GM12865 (cell line): ENCODE measurements at places on chromosomes 12 and 14.
A peak's percentile ranks its signal among the peaks of the same experiment; 100 is the strongest.

- DNase-seq = no peak
Observed at GRCh38 chr12:123232472-123232806, 502 bp downstream of the MPHOSPH9 start.

GRCh38 chr12:57236201-57236924, 6.9 kb downstream of the SHMT2 start:
- DNase-seq = no peak

DNA sequence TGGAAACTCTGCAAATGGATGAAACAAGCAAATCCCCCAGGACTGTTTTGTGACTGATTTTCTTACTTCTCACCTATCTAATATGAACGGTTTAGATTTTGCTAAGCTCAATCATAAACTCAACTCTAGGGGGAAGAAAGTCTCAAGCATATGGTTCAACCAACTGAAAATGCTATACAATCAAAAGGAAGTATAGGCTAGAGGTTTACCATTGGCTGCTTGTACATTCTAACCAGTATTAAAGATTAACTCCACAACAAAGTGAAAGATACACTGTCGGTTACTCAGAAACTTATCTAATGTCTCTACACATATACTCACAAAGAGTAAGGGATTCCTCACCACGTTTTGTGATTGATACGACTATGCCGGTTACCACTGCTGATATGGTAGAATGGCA, 281.8 kb upstream of the SOX5 start:
- peak; percentile 1 for DNase-seq

DNA sequence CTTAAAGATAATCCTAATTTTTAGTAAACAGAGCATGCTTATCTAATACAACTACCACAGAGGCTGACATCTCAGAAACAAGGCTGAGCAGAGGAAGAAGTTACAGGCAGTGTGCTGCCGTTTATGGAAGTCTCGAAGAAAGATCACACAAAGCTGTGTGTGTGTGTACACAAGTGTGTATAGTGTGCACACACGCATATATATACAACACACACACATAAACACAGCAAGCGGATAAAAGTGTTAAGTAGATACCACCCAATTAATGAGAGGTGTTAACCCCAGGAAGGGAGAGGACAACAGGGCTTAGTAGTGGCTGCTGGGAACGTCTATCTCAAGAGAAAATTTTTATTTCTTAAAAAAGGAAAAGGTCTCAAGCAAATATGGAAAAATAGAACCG, 15.3 kb downstream of the CCDC88C start:
- DNase-seq = no peak

GRCh38 chr14:68027276-68027675, 207.7 kb downstream of the RAD51B start:
- no peak for DNase-seq

DNA sequence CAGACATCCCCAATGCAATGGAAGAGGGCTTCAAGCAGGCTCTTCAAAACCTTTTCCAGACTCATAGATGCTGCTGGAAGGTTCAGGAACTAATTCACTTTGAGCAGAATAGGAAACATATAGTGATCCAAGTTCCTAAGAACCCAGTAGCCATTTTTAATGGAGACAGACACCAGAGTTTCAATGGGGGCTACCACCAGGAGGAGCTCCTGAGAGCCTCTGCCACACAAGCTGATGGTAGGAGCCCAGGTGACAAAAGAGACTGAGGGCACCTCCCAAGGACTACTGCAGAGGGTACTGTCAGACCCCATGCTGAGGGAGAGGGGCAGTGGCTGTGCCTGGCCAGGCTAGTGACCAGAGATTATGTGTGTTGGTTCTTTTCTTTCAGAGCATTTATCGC, 45.9 kb downstream of the IFNG start:
- peak; percentile 41 for DNase-seq

- DNase-seq = no peak
Observed at GRCh38 chr14:54291491-54292191, 105.2 kb upstream of the CDKN3 start.

DNA sequence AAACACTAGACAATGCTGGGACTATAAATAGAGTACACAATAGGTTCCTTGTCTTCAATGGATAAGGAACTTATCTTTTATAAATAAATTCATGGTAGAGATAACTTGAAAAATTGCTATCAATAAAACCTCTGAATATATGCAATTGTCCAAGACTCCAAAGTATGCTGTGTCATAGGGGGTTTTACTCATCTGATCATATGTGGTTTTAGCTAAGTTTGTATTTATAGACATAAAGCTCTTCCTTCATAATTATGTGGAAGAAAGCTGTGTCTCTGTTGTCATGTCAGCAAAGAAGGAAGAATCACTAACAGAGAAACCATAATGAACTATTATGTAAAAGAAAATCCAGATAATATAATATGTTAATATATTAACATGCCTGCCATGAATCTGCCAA, 111.5 kb upstream of the ATXN7L3B start:
- no peak for DNase-seq

GRCh38 chr14:64823305-64823861, 56.3 kb downstream of the SPTB start:
- DNase-seq = peak; percentile 69

DNA sequence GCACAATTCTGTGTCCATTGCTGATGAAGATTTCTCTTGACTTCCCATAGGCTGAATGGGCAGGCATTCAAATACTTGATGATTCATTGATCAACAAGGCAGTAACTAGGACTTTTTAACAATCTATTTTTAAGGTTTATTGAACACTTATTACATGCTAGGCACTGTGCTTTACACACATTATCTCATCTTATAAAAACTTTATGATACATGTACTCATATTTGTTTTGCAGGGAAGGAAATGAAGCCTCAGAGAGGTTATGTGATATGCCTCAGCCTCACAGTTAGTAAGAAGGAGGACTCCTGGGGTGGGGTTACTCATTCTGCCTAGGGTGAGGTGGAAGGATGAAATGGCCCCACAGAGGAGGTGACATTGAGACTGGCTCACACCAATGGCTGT, 12.9 kb upstream of the EMP1 start:
- no peak for DNase-seq

GRCh38 chr12:57890191-57891115, 43.9 kb upstream of the CTDSP2 start:
- no peak for DNase-seq

GRCh38 chr14:95463171-95463901, 53.1 kb downstream of the SYNE3 start:
- no peak for DNase-seq

- no peak for DNase-seq
Observed at GRCh38 chr14:104752423-104752734, 568 bp upstream of the SIVA1 start.

GRCh38 chr12:27456618-27457017, 10.1 kb downstream of the SMCO2 start:
- DNase-seq = no peak

- no peak for DNase-seq
Observed at GRCh38 chr12:54650409-54650808, 2.2 kb upstream of the DCD start.

DNA sequence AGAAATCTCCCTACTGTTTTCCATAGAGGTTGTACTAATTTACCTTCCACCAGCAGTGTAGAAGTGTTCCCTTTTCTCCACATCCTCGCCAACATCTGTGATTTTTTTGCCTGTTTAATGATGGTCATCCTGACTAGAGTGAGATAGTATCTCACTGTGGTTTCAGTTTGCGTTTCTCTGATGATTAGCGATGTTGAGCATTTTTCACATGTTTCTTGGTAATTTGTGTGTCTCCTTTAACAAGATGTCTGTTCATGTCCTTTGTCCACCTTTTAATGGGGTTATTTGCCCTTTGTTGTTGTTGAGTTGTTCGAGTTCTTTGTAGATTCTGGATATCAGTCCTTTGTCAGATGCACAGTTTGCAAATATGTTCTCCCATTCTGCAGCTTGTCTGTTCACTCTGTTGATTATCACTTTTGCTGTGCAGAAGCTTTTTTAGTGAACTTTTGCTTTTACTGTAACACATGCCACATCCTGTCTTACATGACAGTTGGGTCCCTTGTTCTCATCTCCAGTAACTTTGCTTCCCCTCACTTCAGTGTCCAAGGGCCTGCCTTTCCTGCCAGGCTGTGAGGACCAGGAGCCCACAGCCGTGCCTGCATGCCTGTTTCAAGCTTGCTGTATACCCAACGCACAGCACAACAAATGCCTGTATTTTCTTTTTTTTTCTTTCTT, 64.9 kb downstream of the SPRING1 start:
- peak; percentile 71 for DNase-seq

DNA sequence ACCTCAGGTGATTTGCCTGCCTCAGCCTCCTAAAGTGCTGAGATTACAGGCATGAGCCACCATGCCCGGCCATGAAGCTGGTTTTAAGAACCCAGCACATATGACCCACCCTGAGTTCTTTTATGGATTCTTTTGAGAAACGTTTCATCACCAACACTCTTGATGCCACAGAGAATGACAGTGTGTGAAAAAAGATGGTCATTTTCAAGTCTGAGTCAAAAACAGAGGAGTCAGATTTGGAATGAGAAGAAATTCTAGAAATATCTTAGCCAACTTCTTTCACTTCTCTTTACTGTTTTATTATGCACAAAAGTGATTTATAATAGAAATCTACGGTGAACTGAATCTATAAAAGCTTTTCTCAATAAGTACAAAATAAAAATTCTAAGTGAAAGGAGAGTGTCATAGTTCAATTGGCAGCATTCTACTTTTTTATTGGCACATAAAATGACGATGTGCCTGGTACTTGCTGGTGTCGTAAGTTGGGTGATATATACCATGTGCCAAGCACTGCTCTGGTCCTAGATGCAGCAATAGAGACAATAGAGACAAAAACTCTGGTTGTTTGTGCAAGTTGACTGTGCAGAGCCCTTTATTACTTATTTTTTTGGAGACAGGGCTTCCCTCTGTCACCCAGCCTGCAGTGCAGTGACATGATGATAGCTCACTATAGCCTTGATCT, 33.9 kb downstream of the CCDC177 start:
- DNase-seq = peak; percentile 45
